Renal cortex interstitium (tissue), 15 donors: ENCODE measurements at places on chromosomes 12 and 14. TPM values are rescaled to one million over a fixed set of nuclear protein-coding genes. Genes with fewer than 3 reads are reported as not detected.

GRCh38 chr14:69363055-69363454 is 35.0 kb downstream of the ERH start:
- no peak for DNase-seq

DNA sequence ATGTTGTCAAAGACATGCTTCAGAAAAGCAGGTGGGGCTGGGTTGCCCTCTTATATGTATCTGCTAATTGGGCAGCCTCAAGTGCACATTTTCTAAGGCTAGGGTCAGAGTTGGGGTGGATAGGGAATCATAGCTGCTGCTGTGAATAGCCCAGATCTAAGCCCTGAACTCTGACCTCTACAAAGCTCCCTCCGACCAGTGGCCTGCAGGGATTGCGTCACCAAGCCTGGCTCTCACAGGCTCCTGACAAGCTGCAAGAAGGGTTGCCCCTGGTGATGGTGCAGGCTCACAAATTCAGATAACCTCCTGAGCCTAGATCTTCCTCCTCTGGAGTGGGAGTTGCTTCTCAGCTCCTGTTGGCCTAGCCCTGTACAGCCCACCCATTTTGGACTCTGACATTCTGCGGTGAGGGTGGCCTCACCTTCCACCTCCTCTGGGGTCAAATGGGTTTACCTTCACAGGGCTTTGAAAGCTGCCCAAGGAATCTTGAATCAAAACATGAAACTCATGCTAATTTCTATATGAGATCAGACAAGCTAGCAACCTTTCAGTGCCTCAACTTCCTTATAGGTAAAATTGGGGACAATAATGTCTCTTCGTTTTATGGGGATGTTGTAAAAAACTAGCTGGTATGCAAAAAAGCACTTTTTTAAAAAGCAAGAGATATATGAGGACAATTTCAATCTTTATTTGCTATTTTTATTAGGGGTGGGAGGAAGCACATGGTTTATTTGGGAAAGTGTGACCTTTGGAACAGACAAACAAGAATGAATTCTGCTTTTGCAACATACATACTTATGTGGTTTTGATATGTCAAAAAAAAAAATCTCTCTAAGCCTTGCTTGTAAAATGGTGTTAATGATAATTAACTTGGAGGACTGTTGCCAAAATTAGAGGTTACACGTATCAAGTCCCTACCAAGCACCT is 4.9 kb upstream of the SUSD6 start:
- no peak for DNase-seq

DNA sequence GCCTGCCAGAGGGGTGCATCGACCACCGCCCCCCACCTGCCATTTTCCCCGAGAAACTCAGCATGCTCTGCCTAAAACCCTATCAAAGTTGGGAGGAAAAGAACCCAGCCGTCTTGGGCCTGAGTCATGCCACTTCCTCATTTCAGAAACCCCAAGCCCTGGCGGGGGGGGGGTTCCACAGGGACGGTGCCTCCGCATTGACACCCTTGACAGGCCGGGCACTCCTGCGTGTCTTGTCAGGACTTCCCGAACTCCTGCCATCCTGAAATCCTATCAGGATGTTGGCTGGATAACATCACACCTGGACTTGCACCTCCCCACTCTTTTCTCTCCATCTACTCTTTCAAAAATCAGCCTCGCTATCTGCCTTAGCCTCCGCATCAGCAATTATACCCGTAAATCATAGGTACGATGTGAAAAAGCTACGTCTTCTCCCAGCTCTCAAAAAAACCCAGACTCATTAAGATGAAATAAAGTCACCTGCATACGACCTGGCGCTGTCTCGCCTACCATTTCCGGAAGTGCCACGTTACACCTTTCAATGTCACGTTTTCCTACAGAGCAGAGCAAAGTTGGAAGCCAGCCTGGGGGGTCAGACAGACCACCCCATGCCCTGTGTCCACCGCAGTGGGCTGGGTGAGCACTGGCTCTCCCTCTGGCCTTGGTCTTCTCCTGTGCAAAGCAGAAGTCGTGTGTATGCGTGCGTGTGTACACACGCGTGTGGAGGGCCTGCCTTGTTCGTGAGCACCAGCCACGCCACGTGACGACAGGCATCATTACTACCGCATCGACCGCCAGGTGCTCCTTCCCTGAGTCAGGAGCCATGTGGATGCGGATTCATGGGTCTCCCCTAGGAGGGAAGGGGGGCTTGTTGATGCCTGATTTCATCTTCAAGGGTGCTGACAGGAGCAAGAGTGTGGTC is 96.7 kb downstream of the RFLNA start:
- DNase-seq = no peak

Gene ABCB9
- polyA plus RNA-seq = 7.5 TPM

Gene KRT72
- not detected for polyA plus RNA-seq

Gene PPP1R3E
- 37.8 TPM for polyA plus RNA-seq

Gene TMEM253
- 1.5 TPM for polyA plus RNA-seq

Gene PTPRQ
- 21.3 TPM for polyA plus RNA-seq

Gene GPD1
- 65.6 TPM for polyA plus RNA-seq

Gene IAPP
- not detected for polyA plus RNA-seq

Gene KCNC2
- 0.86 TPM for polyA plus RNA-seq

Gene SERPINA12
- 0.30 TPM for polyA plus RNA-seq

GRCh38 chr14:105385322-105385637 is 13.1 kb upstream of the TEX22 start:
- no peak for DNase-seq

GRCh38 chr12:51836827-51837173 is 11.7 kb downstream of the FIGNL2 start:
- DNase-seq = no peak

Gene TSPAN8
- 34.8 TPM for polyA plus RNA-seq

DNA sequence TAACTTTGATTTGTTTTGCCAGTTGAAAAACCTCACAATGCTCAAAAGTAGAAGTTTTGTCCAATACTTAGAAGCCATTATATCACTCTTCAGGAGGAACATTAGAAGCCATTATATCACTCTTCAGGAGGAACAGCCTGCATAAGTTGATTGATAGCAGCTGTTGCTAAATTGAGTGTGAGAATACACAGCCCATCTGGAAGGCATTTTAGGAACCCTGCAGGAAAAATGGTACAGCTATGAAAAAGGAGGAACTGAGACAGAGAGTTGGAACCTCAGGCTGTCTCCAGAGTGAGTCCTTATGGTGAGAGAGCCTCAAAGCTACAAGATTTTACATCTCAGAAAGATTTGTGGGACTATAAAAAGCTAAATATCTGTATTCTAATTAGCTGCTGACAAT is 207.0 kb downstream of the MYRFL start:
- DNase-seq = no peak

GRCh38 chr14:77039285-77040058 is 11.0 kb upstream of the IRF2BPL start:
- DNase-seq = no peak

- no peak for DNase-seq
These were observed 136.0 kb downstream of the TSPAN9 start for GRCh38 chr12:3213188-3213587.

DNA sequence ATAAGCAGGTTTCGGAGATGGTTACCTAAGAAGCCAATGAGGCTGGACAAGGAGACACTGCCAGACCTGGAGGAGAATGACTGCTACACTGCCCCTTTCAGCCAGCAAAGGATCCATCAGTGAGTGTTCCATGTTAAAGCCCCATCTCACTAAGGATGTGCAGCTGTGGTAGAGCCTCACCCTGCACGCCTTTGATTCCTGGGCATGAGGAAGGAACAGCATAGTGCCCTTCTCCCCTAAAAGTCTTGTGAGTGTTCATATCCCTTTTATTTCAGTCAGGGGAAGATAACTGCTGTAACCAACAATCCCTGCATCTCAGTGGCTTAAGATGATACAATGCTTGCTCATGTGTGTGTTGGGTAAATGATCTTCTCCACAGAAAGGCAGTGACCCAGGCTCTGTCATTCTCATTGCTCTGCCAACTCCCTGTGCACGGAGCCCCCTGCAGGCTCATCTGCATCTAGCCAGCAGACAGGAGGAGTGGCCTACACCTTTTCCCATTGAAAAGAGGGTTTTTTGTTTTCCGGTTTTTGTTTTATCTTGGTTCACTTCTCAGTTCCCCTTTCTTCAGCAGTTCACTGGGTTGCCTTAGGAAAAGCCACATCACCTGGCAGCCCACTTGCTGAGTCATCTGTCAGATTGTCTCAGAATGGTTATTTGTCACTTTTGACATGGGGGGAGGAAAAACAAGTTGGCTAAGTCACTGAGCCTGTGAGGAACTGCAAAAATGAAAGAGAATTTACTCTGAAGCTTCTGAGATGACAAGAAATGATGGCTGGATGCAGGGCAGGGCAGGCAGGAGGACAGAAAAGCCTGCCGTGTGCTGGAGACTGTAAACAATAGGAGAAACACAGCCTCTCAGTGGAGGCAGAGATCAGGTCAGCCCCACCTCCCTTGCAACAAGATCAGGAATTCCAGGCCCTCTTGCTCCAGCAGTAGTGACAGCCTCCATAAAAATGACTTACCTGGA is 193.3 kb downstream of the ANO4 start:
- DNase-seq = no peak

Gene ZBTB42
- 3.9 TPM for polyA plus RNA-seq

Gene NXPH4
- 5.6 TPM for polyA plus RNA-seq

GRCh38 chr14:97602438-97603117 is 805.4 kb downstream of the VRK1 start:
- DNase-seq = no peak

Gene LBHD2
- not detected for polyA plus RNA-seq

Gene SPIC
- polyA plus RNA-seq = not detected

GRCh38 chr12:24821691-24822090 is 127.2 kb downstream of the BCAT1 start:
- DNase-seq = no peak

Gene DYNLL1
- 558 TPM for polyA plus RNA-seq

DNA sequence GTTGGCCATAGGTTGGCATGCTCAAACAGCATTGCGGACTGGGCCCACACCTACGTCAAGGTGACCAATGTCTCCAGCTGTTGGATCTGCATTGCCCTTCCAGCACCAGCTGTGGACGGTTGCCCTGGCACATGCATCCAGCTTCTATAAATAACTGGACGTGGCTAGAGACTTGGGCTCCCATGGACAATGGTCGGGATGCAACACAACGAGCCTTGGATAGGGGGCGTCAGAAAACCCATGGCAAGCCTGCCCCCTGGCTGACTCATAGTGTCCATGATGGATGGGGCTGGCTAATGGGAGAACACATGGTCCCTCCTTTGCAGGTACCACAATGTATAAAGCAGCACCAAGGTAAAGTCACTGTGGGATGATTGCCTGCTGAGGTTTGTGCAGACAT is 331.6 kb upstream of the FAR2 start:
- no peak for DNase-seq

DNA sequence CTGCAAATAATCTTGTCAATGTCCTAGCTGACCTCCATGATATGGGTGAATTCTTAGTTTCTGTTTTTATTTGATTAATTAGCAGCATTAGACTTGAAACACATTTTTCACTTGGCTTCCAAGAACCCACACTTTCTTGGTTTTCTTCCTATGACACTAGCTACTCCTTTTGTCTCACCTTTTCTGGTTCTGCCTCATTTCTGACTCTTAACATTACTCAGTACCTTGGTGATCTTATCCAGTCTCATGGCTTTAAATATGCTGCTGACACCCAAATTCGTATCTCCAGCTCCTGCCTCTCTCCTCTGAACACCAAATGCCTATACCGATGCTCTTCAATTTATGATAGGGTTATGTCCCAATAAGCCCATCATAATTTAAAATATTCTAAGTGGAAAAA is 32.0 kb upstream of the SSTR1 start:
- DNase-seq = no peak

DNA sequence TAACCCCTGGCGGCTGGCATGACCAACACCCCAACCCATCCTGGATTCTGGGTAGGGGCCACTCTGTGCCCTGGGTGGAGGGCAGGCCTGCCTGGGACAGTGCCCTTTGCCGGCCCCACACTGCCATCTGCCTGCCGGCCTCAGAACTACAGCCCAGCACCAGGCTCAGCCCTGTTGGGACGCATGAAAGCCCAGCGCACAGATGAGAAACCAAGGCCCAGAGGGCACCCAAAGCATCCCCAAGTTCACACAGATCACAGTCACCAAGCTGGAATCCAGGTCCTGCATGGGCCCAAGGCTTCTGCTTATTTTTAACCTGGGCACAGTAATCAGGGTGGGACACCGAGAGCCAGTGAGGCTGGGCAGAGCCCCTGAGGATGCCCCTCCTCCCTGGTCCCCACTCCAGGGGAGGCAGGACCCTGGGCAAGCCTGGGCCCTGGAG is 26.2 kb downstream of the RFLNA start:
- no peak for DNase-seq

GRCh38 chr12:12717586-12718380 is 615 bp downstream of the CDKN1B start:
- DNase-seq = no peak

Gene KCNH3
- 6.1 TPM for polyA plus RNA-seq

GRCh38 chr12:54678131-54678530 is 30.0 kb upstream of the DCD start:
- no peak for DNase-seq

- DNase-seq = peak; percentile 9
These were observed 1014.8 kb upstream of the FBXO33 start for GRCh38 chr14:40447017-40447416.

DNA sequence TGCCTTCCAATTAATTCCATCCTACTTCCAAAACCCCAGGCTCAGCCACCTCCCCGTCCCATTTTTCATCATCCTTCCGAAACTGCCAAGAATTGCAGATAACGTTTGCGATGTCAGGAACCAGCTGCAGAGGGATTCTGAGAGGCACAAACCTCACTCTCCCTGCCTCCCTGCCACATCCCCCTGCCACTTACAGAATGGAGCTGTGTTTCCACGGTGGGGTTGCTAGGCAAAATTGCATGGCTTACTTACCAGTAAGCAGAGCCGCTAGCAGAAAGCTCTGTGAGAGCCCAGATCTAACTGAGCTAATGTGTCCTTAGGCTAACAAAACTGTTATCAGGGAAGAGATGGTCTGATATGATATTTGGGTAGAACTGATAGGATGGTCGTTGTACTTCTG is 127.4 kb downstream of the KCNK10 start:
- no peak for DNase-seq

DNA sequence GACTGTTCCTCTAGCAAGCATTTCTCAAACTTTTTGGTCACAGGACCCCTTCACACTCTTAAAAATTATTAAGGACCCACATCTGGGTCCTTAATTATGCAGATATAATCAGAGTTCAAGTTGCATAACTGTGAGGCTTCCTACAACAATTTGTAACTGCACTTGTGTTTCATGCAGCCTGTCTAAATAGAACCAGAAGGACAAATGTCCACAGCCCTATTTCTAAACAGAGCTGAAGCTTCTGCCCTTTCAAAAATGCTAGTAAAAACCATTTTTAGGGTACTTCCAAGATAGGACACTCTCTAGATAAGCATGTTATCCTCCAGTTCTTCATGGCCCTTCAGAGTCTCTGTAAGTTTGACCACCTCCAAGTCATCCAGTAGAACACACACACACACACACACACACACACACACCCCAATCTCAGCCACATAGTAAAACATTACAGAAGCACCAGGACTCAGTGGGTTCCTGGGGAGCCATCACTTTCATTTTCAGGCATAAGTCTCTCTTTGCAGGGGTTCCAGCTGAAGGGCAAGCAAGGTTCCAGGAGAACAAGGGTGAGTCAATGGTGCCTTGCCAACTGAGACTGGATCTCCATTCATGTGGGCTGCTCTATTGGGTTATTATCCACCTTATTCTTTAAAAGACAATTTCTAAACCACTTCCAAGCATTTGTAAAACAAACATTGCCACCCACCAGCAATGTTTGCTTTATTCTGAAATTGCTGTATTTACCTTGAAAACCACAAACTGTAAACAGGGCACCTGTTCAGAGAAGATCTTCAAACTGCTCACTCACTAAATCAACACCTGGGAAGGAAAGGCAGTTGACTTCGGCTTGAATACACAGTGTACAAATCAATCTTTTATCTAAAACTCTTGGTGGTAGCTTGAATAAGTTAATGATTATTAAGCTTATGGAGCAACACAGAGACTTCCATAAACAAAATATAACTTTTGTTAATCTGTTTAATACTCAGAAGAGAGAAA is 64.1 kb downstream of the ITPR2 start:
- DNase-seq = no peak

Gene LRP1
- 84.0 TPM for polyA plus RNA-seq
